Left renal pelvis (tissue), 4 donors: ENCODE measurements at places on chromosomes 12 and 14.

GRCh38 chr12:51247523-51248206, 9.0 kb downstream of the DAZAP2 start:
- DNase-seq: no peak

DNA sequence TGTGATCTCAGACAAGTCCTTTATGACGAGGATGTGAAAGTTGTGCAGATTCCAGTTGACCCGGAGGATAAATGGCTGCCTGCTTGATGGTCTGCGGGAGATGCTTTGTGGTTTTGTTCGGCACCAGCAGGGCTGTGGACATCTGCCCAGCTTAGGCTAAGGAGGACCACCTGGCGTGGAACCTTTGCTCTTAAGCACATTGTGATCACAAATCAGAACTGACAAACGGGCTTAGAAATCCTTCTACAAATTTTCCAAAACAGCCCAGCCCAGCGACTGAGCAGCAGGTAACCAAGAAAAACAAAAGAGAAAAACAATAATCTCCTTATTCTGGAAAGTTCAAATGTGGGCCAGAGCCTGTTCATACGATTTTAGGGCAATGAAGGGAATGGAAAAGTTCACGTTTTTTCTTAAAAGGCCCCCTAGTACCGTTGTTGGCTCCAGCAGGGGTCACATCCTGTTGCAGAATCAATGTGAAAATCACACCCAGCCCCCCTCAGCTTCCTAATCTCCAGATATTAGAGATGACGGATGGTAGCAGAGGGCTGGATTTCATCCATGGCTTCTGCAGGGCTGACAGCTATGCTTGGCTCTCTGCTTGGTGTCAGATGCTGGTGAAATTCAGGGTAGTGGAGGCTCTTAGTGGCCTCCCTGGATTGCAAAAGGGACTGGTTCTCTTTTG, 81.1 kb upstream of the RFLNA start:
- no peak for DNase-seq

DNA sequence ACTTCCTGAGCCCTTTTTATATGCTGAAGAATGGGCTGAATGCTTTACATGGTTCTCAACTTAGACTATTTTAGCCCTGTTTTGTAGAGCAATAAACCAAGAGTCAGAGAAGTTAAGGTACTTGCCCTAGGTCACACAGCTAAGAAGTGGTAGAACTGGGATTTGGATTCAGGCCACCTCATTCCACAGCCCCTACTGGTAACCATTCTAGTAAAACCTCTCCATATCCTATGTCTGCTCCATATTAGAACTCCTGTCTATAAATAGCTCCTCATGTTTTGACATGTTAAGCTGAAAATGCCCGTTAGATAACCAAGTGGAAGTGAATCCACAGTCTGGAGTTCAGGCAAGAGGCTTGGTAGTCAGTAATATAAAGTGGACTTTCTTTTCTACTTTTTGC, 111.6 kb downstream of the HECTD4 start:
- no peak for DNase-seq

- peak; percentile 56 for DNase-seq
Observed at GRCh38 chr14:102046337-102047278, 40.2 kb downstream of the HSP90AA1 start.

- DNase-seq: no peak
Observed at GRCh38 chr12:123621101-123621500, 12.4 kb downstream of the EIF2B1 start.

DNA sequence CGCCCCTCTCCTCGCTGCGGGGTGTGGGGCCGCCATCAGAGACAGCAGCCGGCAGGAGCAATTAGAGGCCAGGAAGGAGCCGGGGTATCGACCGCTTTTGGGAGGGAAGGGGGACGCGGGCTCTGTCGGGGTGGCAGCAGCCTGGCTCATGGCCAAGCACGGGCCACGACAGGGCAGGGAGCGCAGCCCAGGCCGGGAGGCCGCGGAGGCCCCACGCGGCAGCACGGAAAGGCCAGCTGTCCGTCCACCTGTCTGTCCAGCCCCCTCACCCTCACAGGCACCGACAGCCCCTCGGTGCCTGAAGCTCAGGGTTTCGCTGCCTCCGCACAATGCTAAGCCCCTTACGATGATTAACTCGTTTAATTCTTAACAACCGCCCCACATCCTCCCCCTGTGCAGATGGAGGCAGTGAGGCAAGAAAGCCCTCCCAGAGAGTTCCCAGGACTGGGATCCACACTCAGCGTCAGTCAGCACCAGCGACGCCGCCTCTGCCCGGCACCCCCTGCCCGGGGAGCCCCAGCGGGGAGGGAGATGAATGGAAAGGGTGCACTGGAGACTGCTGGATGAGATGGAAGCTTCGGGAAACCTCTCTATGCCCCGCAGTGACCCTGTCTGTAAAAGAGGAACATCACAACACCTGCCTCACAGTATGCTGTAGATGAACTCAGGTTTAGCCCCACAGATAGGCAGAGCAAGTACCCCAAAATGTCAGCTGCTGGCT, 23.7 kb downstream of the NCOR2 start:
- DNase-seq: peak; percentile 60

- no peak for DNase-seq
Observed at GRCh38 chr14:100303179-100303578, 3.1 kb downstream of the SLC25A29 start.

GRCh38 chr12:3727877-3728632, 24.9 kb downstream of the CRACR2A start:
- no peak for DNase-seq

DNA sequence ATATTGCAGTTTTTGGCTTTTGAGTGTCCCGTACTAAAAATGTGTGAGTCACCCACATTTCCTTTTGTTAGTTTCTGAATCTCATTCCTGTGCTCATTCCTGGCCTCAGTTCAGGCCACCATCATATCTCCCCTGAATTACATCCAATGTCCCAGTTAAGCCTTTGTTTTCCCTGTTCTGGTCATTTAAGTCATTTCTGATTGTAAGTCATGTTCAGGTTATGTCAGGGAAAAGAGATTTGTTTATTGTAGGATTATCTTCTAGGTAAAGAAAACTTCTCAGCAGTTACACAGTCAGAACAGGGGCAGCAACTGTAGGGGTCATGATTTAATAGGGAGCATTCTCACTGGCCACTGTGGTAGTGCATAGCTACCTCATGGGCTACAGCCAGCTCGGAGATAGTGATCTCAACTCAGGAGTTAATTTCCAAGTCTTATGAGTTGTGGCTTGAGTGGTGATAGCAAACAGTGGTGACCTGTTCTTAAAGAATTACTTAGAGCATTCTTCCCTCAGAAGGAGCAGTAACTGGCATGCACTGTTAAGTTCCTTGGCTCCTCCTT, 6.7 kb downstream of the DDX47 start:
- no peak for DNase-seq

DNA sequence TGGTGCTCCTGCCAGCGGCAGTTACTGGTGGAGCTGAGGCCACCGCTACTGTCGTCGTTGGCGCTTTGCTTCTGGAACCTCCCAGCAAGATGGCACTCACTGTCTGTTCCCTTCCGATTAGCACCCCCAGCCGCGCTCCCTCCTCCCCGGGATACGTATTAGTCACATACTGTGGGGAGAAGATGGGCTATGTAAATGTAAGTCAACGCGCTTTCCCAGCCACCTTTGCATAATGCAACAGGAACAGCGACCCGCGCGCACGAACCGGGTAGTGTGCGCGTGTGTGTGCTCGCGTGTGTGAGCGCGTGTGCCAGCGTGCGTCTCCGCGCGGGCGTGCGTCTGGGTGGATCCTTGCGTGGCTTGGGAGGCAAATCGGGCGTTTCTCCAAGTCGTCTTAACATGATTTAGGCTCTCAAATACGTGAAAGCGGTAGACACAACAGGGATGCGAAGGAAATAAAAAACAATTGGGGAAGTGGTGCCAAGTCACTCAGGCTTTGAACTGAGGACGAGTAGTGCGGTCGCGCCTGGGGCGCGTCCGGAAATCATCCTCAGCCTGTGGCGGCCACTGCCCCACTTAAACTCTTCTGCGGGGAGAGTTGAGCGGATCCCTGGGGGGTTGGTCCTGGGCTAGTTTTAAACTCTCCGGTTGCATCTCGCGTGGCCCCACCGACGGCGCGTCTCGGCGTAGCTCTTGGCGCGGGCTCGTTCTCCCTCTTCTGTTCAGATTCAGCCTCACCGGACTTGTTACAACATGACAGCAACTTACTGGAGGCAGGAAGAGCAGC, 1.8 kb downstream of the FLRT2 start:
- peak; percentile 73 for DNase-seq

DNA sequence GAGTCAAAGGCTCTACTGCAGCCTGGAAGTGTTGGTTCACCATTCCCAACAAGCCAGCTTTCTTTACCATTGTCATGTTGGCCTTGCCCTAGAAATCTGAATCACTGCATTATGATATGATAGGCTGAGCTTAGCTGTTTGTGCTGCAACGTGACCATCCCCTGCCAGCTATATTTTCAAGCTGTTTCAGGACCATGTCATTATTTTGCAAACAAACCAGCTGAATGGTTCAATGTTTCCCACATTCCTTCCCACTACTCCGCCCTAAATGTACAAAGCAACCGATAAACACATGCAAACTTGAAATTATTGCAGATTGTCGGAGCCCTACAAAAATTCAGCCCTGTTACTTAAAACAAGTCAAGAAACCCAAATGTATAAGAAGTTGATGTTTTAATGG, 136.1 kb downstream of the KICS2 start:
- DNase-seq: no peak
